ENCODE measurements at places on chromosomes 4 and X.

- no peak for DNase-seq
Observed at GRCh38 chr4:144723471-144723870, 77.5 kb downstream of the HHIP start.

DNA sequence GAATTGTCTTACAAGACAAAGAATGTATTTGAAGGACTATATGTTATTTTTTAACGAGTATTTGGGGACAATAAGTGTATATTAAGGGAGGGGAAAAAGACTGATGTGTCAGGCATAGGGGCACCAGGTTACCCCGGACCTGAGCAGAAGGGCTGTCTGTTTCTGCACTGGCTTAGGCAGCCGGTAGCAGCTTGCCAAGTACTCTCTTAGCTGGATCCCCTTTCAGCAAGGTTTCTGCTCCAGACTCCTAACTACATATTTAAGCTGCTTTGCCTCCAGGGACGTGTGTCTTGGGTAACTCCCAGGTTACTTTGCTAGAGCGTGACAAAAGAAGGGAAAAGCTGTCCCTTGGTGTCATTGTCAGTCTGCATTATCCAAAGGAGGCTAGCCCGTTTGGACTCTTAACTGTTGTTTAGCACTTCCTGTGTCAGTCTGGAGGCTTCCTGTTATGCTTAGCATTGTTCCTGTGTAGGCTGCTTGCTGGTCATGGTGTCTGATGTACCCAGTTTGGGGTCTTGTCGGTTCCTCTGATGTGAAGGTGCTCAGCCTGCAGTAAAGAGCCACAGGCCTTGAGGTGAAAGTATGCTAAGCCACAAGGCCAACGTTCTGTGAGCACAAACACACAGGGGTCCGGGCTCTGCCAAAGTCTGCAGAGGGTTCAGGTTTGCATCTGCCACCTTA, 11.6 kb downstream of the CXCR3 start:
- DNase-seq: no peak

GRCh38 chr4:71857713-71858451, 74.0 kb upstream of the GC start:
- no peak for DNase-seq

- no peak for DNase-seq
Observed at GRCh38 chr4:144778364-144778763, 132.4 kb downstream of the HHIP start.

GRCh38 chr4:91198951-91199350, 1071.8 kb downstream of the CCSER1 start:
- DNase-seq: no peak

DNA sequence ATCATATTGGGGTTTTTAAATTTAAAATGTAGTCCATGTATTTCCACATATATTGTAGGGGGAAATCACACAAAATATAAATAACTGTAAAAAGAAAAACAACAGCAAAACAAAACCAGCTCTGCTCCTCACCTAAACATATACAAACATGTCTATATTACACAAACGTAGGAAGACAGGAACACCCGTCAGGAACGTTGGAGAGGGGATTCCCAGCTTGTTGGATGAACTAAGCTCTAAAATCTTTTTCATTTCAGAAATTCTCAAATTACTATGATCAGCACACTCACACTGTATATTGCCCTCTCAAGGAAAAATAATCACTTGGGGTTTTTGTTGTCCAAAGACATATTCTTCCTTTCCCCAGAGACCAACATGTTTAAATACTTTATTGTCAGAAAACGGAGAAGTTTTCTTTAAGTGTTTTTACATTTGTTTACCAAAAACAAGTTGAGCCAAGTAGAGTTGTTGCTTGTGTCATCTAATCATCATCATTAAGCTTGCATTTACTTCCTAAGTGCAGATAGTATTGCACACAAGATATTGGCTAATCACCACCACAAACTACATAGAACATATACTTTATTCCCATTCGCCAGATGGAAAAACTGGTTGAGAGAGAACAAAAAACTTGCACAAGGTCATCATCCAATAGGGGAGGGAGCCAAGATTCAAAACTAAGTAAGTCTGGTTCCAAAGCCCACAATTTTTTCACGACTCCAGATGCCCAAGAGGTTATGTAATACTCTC, 2.4 kb upstream of the TLR10 start:
- no peak for DNase-seq

DNA sequence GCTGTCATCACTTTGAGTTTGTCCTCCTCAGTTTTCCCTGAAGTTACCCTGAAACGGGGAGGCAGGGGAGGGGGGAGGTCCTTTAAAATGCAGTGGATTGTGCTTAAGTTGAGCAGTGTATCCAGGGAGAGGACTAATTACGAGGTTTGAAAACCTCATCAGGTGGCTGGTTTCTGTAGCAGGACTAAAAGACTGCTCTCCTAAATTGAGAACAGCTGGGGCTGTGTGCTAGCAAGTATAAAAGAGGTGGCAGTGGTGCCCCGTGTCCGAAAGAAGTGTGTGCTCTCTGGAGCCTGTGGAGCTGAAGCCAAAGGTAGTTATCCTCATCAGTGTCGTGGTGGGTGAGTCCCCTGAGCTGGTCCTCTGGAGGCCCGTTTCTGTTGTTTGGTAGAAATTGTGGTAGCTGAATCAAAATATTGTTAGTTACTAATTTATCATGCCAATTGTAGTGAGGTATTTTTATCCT, 37.2 kb upstream of the CYP2U1 start:
- DNase-seq: no peak

DNA sequence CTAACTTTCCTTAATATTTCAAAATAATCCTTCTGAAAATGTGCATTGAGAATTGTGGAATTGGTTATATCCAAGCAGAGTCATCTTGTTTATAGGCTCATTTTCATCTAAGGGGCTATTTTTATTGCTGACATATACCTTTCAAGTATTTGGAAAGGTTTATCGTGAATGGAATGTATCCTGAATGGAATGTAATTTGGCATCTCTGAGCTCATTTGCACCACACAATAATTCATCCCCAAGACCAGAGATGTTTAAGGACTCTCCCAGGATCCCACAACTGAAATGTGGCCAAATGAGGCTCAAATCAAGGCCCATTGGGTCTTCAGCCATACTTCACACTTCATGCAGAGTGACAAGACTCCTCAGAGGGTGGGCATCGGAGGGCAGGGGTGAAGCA, 7.5 kb upstream of the SETD7 start:
- no peak for DNase-seq

GRCh38 chr4:67468830-67469229, 76.5 kb downstream of the CENPC start:
- DNase-seq: no peak

- DNase-seq: no peak
Observed at GRCh38 chrX:20623448-20623847, 356.7 kb upstream of the RPS6KA3 start.

DNA sequence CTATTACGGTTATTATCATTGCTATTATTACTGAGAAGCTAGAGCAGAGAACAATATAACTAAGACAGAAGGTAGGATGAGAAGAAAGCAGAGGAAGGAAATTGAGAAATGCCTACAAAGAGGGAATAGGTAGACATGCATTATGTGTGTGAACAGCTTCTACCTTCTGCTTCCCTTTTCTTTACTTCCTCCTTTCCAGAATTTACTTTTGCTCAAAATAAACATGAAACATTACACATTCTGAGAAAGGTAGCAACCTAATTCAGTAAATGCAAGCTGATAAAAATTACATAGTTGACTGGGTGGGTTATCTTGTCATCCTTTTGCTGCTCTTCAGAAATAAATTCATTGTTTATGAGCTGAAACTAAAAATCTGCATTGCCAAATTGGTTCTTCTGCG, 54.6 kb downstream of the AMOT start:
- no peak for DNase-seq

- DNase-seq: no peak
Observed at GRCh38 chr4:25790024-25790423, 72.8 kb downstream of the SEL1L3 start.

DNA sequence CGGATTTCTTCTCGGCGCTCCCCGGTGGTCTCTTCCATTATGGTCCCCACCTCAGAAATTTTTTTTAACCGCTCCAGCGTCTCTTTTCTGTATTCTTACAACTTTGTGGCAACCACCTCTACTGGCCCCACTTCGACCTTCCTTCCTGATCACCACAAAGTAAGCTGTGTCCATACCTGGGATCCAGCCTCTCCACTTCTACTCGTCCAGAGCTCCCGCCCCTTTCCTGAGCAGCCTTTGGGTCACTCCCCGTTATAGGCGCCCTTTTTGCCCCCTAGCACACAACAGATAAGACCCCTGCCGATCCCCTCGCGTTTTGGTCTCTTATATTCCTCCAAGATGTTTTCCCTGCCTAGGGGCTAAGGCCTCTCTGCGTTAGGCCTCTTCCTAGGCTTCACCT, 557 bp downstream of the PIGG start:
- DNase-seq: peak; percentile 12

DNA sequence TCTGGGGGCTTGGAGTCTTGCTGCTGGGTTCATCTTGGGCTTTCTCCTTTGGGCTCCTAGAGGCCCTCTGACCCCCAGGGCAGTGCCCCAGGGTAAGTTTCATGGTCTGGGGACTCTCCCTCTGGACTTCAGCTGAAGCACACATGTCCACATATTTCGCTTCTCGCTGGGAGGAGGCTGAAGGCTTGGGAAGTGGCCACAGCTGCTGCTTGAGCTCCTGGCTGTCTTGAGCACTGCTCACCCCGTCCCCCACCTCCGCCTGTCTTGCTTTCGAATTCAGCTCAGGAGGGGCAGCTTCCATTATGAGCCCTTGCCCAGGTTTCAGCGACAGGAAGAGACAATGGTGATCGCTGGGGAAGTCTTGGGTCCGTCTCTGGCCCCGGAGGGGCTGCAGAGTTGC, 3.7 kb downstream of the C4orf54 start:
- DNase-seq: no peak

DNA sequence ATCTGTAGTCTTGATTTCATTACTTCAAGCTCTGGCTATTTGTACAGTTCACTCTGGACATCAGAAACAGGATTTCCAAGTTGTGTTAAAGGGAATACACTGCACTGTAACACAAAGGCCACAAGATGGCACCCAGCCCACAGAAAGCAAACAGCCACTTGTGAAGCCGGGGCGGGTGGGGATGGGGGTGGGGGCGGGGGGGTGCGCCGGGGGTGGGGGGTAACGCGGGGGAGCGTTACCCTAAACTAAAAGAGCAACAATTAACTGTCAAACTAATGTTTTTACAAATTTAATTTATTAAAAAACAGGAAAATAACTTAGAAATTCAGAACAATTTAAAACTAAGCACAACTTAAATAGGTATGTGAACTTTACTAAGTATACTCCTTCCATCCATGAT, 27.3 kb downstream of the PRDX4 start:
- DNase-seq: peak; percentile 57

GRCh38 chrX:19670854-19671620, 155.7 kb upstream of the MAP3K15 start:
- no peak for DNase-seq

- no peak for DNase-seq
Observed at GRCh38 chr4:149902242-149902641, 86.6 kb upstream of the IQCM start.

DNA sequence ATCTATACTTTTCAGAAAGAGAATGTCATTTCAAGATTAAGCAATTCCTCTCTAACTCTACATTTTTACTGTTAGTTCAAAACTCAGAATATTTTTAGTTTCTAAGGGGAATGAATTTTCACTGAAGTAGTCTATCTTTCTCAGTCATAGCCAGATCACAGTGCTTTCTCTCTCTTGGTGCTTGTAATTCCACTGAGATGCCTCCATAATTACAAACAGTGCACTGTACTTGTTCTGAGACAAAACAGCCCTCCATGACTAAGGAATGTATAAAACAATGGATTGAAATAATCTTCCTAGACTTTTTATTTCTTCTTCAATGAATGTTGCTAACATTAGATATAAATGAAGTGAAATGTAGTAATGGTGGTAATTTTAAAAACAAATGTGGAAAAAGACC, 603.2 kb upstream of the FAM241A start:
- DNase-seq: no peak

DNA sequence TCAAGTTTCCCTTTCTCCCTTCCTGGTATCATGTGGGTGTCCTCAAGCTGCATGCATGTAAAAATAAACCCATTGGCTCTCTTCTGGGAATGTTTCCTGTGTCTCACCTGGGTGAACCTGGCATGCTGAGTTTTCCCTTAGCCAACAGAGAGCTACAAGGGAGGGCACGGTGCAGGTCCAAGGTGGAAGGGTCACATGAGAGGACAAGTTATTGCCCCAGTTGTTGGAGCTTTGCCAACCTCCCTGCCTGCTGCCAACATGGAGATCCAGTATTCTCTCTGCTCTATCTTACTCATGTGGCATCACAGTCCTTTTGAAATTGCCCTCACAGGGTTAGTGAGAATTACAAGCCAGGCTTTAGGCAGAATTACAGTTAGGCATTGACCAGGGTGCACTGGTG, 196.1 kb upstream of the GYPA start:
- no peak for DNase-seq

DNA sequence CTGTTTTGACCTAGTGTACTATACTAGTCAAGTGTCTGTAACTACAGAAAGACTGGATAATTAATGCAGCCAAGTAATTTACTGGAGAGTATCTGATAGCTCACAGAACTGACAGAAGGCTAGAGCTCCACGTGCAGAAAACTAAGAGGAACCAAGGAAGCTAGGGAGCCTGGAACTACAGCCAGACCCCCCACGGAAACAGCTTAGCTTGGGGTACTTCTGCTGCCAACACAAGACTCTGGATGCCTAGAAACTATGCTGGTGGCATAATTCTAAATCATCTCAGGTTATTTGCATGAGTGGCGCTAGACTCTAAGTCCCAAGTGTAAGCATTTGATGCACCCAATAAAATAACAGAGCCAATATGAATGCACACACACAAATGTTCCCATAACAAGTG, 26.5 kb downstream of the HUWE1 start:
- no peak for DNase-seq

GRCh38 chrX:140821280-140821679, 111.7 kb downstream of the LINC00632 start:
- DNase-seq: no peak

DNA sequence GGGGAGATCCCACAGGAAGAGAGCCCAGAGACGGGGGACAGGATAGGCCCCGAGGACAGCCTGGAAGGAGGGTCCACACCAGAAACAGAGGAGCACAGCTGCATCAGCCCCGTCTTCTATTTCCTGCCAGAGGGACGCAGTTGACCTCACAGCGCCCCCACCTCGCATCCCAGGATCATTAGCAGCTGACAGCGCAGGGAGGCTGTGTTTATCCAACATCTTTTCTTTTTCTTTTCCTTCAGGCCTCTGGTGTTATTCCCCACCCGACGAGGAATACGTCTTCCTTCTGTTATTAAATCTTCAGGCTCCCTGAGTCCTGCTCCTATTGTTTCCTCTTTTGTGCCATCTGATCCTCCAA, 75.4 kb downstream of the DCHS2 start:
- peak; percentile 21 for DNase-seq

- DNase-seq: no peak
Observed at GRCh38 chrX:74421740-74422352, 553 bp downstream of the SLC16A2 start.

GRCh38 chrX:39301036-39301435, 499.8 kb downstream of the MID1IP1 start:
- peak; percentile 63 for DNase-seq

DNA sequence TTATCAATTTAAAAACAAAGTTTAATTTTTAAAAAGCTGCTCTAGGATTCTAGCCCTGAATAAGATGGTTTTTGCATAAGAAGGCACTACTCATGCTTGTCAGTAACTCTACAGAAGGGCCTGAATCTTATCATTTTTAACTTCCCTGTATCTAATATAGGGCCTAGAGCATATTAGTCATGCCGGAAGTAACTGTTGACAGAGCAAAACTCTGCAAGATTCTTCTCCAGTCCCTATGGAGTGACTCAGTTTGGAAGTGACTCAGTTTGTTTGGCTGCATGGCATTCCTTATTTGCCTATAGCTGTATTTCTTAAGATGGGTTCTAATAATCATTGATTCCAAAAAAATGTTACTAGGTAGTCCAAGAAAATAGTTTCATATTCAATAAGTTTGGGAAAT, 431.8 kb upstream of the HTR2C start:
- DNase-seq: no peak

Measured in NCI-H2081 (cell line).